AG20443 (cell line): ENCODE measurements at places on chromosomes 4 and X.

DNA sequence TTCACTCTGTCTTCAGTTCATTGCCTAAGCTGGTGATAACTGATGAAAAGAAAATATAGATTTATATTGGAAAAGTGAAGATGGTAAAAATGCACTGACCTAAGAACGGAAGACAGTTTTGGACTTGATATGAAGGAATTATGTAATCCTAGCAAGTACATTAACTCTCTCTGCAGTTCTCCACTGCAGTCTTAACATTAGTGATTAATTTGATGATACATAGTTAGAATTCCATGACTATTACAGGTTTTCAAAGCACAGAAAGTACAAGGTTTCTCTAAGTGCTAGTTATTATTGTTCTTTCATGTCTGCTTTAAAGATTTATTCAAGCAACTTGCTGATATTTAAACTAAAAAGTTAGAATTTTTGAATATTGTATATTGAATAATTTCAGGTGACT, 1591.7 kb upstream of the ADGRL3 start:
- DNase-seq, result no peak

DNA sequence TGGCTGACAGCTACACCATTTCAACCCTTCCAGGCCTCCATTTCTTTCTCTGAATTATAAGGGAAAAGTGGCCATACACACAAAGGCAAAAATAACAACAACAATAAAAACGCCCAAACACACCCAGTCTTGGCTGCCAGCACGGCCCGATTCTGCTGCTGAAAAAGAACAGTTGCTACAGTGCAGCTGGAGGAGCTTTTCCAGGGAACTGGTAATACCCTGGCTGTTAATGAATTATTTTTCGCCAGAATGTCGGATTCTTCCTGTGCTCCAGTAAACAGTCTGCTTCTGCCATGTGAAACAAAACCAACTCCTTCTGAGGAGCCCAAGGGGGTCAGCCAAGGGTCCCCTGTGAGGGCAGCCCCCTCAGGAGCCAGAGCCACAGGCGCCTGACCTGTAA, 6.6 kb downstream of the RAI2 start:
- no peak for DNase-seq

DNA sequence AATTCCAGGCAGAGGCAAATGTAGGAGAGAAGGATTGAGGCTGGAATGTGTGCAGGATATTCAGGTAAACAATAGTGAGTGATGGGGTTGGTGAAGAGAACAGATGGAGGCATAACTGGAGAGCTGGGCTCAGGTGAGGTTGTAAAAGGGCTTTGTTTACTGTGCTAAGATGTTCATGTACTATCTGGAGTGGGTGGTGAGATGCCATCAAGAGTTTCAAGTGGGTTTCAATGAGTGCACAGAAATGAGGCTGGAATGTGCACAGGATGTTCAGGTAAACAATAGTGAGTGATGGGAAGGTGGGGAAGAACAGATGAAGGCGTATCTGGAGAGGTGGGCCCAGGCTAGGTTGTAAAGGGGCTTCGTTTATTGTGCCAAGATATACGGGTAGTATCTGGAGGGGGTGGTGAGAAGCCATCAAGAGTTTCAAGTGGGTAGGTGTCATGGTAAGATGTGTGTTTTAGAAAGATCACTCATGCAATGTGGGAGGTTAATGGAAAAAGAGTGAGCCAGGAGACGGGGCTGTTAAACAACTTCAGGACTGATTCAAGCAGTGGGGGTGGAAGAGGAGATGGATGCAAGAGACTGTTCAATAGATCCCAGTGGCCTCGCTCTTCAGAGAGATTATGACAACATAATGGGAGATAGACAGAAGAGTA, 25.4 kb upstream of the NMU start:
- no peak for DNase-seq

GRCh38 chrX:8726031-8726652, 5.8 kb downstream of the ANOS1 start:
- DNase-seq, result no peak

- peak; percentile 53 for DNase-seq
Observed at GRCh38 chrX:69128588-69128987, 36.7 kb downstream of the PJA1 start.

- DNase-seq, result no peak
Observed at GRCh38 chr4:26822546-26822945, 38.1 kb upstream of the STIM2 start.

GRCh38 chr4:22196551-22196950, 248.0 kb upstream of the KCNIP4 start:
- no peak for DNase-seq

GRCh38 chr4:42600578-42600977, 56.3 kb downstream of the ATP8A1 start:
- DNase-seq, result no peak

GRCh38 chr4:142840516-142841123, 5.5 kb downstream of the INPP4B start:
- peak; percentile 14 for DNase-seq

DNA sequence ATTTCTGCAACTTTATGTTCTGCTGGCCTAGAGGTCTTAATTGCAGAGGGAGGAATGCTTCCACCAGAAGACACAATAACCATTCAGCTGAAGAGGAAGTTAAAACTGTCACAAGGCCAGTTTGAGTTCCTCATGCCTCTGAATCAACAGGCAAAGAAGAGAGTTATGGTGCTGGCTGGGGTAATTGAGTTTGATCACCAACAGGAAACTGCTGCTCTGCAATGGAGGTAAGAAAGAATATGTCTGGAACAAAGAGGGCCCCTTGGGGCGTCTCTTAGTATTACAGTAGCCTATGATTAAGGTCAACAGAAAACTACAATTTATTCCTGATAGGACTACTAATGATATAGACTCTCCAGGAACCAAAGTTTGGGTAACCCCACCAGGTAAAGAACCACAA, 744.0 kb downstream of the FSTL5 start:
- no peak for DNase-seq

GRCh38 chr4:55871299-55871800, 17.9 kb downstream of the EXOC1 start:
- no peak for DNase-seq

DNA sequence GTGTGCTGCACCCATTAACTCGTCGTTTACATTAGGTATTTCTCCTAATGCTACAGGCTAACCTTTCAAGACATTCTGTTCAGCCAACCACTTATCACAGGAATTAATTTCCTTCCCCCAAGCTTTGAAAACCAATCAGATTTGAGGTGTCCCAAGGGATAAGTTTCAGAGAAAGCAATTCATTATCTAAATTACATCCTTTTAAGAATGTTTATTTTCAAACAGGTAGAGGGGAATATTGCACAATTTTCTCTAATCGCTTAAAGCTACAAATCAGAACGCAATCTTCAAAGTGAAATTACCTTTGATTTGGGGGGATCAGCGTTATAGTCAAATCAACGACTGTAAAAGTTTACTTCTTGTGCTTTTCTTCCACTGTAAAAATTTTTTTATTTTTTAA, 1.6 kb downstream of the CLOCK start:
- no peak for DNase-seq

DNA sequence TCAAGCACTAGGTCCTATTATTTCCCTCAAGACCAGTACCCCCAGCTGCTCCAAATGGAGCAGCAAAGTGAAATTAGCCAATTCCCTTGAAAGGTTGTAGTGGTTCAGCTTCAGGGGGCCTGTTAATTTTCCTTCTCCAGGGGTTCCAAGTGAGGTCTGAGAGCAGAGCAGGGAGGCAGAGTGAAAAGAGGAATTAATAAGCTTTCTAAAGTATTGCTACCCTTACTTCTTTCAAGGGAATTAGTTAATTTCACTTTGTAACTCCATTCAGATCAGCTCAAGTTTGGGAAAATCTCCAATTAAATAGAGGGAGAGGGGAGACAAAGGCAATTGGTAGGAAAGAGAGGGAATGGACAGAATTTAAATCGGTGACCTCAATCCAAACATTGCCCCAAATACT, 78.7 kb upstream of the SLC7A11 start:
- no peak for DNase-seq

GRCh38 chr4:137393044-137393443, 139.2 kb downstream of the PCDH18 start:
- no peak for DNase-seq

GRCh38 chr4:121307445-121308327, 73.1 kb downstream of the QRFPR start:
- peak; percentile 48 for DNase-seq

- no peak for DNase-seq
Observed at GRCh38 chr4:73438582-73439215, 2.7 kb downstream of the AFP start.

- peak; percentile 17 for DNase-seq
Observed at GRCh38 chrX:16033331-16033730, 90.0 kb upstream of the GRPR start.

GRCh38 chrX:68681443-68681941, 34.0 kb downstream of the STARD8 start:
- DNase-seq, result no peak

DNA sequence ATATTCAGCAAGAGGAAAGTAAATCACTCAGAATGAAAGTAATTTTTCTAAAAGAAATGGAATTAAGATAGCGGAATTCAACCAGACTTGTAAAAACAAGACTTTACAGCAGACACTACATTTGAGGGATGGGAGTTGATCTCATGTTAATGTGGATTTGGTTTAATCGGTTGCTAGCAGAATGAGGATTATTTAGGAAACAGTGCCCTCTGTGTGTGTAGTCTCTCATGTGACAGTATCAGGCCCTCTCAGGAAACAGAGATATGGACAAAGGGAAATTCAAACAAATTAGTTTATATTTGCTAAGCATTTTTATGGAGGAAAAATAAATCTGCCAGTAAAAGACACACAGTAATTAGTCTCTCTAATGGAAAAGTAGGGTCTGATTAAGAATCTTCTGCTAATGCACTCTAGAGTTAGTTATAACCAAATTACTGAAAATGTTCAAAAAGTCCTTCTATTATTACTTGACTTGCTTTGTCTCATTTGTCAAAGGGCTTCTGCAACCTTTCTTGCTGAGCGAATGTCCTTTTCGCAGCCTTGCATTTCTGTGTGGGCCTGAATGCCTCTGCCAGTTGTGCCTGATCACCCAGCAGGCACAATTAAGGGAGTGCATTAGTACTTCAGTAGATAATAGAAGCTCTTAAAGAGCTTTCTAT, 1282.3 kb upstream of the TENM3 start:
- DNase-seq, result peak; percentile 10

- DNase-seq, result peak; percentile 50
Observed at GRCh38 chr4:150010525-150011126, 67.6 kb upstream of the DCLK2 start.
